ENCODE measurements at places on chromosomes 12 and 14.

DNA sequence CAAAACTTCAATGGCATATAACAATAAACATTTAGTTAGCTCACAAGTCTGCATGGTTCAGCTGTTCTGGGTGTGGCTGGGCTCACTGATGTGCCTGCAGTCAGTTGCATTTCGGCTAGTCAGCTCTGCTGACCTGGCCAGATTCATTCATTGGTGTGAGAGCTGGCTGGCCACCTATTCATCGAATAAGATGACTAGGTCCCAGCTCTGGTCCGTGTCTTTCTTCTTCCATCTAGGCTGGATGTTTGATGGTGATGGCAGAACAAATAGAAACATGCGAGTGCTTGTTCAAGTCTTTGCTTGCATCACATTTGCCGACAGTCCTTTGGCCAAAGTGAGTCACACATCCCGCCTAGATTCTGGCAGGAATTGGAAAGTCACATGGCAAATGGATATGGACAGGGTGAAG lies 203.3 kb upstream of the CRY1 start:
- DNase-seq = no peak

GRCh38 chr12:47276621-47277309 lies 197.0 kb upstream of the AMIGO2 start:
- peak; percentile 22 for DNase-seq

DNA sequence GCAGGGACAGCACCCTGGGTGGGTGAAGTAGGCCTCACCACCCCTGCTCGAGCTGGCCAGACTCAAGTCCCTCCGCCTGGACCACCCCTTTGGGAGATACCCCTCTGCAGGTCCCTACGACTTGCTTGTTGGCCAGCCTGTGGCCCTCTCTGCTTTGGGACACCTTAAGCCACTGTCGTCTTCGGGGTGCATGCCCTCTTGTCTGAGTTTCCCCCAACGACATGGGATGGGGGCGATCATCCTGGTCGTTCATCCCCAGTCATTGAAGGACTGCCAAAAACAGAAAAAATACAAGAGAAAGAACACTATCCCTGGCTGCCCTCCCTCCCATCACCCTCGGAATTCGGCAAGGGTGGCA lies 151.1 kb downstream of the DPF3 start:
- DNase-seq = no peak

- DNase-seq = no peak
These were observed 688.0 kb downstream of the VRK1 start for GRCh38 chr14:97485201-97485600.

GRCh38 chr14:21090940-21091663 lies 7.4 kb downstream of the ZNF219 start:
- no peak for DNase-seq

DNA sequence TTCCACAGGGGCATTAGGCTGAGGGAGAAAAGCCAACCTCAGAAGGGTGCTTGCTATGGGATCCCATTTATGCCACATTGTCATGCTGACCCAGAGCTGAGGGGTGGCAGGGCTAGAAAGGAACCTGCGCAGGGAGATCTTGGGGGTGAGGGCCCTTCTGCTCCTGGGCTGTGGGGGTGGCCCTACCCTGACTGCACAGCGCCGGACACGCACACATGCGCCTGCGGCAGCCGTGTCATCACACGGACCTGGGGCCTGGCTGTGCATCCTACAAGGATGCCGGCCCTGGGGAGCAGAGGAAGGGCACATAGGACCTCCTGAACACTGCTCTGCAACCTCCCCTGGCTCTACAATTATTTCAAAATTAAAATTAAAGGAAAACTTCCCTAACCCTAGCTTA lies 6.9 kb downstream of the CDCA4 start:
- DNase-seq = no peak

DNA sequence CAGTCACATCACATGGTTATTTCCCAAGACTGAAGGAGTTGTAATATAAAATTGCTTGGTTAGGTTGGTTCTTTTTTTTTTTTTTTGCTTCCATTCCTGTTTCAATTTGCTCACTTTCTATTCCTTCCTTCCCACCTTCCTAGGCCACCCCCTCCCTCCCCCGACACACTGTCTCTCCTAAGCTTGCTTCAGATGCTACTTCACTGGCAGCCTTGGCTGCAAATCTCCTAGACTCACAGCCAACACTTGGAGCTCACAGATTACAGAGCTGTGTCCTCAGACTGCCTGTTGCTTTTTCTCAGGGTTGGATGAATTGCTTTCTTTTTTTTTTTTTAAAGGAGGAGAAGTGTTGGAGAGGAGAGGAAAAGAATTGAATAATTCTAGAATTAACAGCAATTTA lies 77.3 kb upstream of the GRIN2B start:
- no peak for DNase-seq

- DNase-seq = no peak
These were observed 32.1 kb downstream of the HNRNPC start for GRCh38 chr14:21236948-21237797.

GRCh38 chr14:71225113-71225512 lies 317.9 kb downstream of the PCNX1 start:
- no peak for DNase-seq

DNA sequence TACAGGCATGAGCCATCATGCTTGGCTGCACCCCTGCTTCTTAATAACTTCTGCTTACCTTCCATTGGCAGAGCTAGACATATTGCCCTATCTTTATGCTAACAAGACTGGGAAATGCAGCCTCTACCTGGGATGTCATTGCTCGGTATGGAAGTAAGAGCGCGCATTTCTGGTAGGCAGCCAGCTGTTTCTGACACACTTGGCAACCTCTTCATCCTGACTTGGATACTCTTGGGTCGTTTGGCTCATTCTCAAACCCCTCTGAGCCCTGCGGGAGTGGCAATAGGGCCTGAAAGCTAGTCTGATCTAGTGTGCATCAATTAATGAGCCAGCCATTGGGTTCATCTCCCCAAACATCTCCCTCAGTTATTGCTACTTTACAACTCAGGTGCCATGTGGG lies 5.4 kb upstream of the PLBD1 start:
- no peak for DNase-seq

- no peak for DNase-seq
These were observed 4.8 kb downstream of the ASCL4 start for GRCh38 chr12:107779077-107779831.

- DNase-seq = no peak
These were observed 12.7 kb downstream of the DHRS2 start for GRCh38 chr14:23648764-23649460.

- DNase-seq = no peak
These were observed 63.9 kb downstream of the BICD1 start for GRCh38 chr12:32170437-32170998.

DNA sequence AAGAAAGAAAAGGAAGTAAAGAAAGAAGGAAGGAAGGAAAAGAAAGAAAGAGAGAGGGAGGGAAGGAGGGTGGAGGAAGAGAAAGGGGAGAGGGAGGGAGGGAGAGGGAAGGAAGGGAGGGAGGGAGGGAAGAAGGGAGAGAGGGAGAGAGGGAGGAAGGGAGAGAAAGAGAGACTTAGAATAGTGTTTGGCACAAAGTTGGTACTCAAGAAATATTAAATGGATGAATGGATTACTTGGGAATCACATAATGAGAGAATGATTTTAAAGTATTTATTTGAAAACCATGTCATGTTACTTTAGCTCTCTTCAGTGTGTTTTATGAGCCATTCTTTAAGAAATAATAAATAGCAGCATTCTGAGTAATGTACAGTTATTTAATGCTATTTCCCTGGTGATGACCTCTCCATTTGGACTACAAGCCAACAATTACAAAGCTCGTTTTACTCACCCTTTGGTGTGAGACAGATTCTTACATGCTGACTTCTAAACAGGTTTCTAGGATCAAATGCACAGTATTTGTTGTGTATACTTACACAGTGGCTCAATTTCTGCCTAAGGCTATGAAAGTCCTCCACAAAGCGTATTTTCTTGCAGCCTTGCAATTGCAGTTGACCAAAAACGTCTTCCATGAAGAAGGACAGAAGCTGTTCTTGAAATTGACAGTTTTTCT lies 861 bp downstream of the IL26 start:
- DNase-seq = no peak

DNA sequence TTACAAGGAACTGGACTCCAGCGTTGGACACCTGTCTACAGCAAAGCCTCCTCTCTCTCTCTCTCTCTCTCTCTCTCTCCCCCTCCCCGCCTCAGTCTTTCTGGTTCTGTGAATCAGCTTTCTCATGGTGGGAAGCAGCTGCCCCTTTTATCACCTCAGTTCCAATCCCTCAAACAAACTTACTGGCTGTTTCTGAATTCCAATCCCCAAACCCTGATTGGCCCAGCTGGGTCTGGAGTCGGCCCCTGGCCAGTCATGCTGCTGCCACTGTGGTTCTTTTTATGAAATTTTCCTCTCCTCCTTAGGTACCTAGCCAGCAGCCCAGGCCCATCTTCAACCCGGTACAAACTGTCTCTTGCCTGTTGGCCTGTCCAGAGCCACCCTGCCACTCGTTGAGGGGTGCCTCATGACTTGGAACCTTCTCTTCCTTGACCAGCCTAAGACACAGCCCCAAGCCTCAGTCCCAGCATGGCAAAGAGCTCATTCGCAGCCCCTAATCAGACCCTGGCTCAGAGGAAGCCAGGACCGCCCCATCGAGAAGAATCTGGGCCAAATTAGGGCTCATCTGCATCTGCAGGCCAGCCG lies 9.4 kb upstream of the MORN3 start:
- DNase-seq = no peak

DNA sequence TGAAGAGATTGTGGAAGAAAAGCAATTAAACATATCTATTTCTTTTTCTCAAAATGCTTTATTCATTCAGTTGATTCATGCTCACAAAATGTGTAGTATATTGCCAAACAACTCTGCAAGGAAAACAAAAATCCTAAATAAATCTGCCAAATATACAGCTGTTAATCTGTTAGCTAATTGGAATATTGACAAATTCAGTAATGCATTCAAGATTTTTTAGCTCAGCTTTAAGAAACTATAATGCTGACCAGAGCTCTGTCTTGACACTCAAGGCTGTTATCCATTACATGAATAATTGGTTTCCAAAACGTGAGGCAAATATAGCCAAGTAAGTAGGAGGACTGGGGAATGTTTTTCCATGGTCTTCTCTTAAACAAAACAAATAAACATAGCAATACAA lies 146.8 kb downstream of the TMTC2 start:
- no peak for DNase-seq

DNA sequence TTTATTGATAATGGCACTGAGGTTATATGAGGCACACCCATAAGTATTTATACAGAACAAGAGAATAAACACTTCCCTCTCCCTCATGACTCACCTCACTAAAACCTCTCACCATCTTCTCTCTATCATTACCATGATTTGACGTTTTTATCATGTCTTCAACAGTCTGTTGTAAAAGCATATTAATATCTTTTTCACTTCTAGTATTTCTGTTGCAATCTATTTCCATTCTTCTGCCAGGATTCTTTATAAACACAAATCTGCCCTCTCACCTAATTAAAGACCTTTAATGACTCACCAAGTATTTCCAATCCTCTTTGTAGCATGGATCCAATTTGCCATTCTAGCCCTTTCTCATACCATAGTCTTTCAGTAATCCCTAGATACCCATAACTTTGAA lies 527.7 kb downstream of the SLC16A7 start:
- DNase-seq = no peak

DNA sequence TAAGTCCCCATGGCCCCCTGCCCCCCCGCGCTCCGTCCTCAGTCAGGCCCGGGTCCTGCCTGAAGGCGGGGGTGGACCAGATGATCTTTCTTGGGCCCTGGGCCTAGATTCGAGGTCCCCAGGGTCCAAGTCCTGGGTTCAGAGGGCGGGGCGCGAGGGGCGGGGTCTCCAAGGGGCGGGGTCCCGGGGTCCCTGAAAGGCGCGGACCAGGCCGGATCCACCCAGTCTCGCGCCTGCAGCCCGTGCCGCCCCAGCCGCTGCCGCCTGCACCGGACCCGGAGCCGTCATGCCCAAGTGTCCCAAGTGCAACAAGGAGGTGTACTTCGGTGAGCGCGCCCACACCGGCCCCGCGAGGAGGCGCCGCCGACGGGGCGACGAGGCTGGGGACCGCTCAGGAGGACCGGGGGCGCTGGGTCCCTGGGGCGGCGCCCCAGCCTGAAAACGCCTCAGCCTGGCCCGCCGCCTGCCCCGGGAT lies 325 bp downstream of the CRIP1 start:
- DNase-seq = peak; percentile 29

GRCh38 chr14:28323366-28323765 lies 443.2 kb upstream of the FOXG1 start:
- no peak for DNase-seq

GRCh38 chr12:70330158-70330557 lies 35.9 kb upstream of the KCNMB4 start:
- DNase-seq = no peak

- DNase-seq = no peak
These were observed 122.2 kb downstream of the DAAM1 start for GRCh38 chr14:59310633-59311032.

- DNase-seq = no peak
These were observed 23.1 kb downstream of the RASSF8 start for GRCh38 chr12:25981597-25981996.

- DNase-seq = no peak
These were observed 51.4 kb upstream of the GPR132 start for GRCh38 chr14:105116451-105117256.

- DNase-seq = no peak
These were observed 165.8 kb upstream of the SYT1 start for GRCh38 chr12:78698747-78699146.

DNA sequence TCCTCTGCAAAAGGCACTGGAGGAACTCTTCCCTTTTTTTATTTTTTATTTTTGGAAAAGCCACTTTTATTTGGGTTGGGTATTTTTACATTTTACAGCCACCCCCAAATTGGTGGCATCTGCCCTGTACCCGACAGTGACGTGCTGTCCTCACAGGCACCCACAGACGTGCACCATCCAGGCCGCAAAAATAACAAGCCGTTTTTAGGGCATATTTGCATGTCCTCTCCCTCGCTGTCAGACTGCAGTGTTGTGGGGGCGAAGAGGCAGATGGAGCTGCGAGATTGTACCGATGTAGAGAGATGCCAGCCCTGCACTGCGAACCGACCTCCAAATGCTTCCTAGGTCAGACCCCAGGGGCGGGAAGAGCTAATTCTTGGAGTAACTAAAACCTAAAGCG lies 12.2 kb downstream of the JDP2 start:
- no peak for DNase-seq

DNA sequence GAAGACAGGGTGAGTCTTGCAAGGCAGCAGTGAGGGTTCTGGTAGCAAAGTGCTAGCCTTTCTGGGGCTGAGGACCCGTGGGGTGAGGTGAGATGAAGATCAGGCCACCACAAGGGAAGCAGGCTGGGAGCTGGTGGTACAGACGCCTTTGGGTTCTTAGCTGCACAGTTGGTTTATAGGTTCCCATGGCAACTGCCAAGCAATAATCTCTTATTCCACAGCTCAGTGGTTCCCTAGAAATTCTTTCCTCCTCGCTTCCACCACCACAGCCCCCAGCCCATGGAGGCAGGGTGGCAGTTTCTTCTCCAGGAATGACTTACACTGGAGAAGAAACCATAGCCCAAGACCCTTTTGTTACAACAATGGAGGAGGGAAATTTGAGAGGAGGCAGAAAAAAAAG lies 82.1 kb downstream of the CMKLR1 start:
- no peak for DNase-seq
